T-cell (primary cell): ENCODE measurements at places on chromosomes 12 and 14.
A peak's percentile ranks its signal among the peaks of the same experiment; 100 is the strongest.

GRCh38 chr12:6426882-6427671, 17.7 kb upstream of the CD27 start:
- DNase-seq = peak; percentile 86

DNA sequence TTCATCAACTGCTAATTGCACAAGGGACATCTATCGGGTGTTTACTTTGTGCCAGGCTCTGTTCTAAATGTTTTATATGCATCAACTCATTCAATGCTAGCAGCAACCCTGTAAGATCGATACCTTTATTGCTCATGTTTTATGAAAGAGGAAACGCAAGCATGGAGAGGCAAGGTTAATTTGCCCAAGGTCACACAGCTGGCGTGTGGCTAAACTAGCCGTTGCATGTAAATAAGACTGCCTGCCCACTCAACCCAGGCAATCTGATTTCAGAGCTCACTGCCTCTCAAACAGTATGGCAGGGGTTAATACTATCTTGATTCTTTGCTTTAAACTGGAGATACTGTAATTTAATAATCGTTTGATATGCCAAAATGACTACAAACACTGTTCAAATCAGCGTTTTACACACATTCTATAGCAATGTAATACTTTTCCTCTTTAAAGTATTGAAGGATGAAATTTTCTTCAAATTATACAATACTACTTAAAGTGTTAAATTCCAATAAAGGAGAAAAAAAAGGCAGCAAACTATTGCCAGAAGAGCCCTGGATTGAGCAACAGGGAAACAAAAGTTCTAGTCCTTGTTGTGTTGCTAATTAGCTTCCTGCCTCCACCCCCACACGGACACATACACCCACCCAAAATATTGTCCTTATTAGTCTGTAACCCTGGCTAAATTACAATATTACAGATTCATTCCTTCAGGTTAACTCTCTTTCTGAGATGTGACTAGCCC, 39.1 kb upstream of the DHRS7 start:
- DNase-seq = no peak

GRCh38 chr12:54017027-54017788, 8.4 kb downstream of the HOXC8 start:
- DNase-seq = no peak

DNA sequence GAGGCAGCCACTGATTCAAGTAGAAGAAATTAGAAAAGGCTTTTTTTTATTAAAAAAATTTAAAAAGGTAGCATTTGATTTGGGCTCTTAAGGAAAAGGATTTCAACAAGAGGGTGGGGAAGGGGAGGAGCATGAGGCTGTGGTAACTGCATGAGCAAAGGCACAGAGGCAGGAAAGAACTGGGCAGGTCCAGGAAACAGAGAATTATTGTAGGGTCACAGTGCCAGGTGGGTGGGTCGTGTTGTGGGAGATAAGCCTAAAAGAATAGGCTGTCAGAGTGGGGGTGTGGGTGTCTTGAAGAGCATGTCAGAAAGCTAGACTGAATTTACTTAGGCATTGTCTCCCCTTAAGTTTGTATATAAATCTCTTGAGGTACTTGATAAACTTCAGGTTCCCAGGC, 7.8 kb downstream of the LIMA1 start:
- DNase-seq = no peak

DNA sequence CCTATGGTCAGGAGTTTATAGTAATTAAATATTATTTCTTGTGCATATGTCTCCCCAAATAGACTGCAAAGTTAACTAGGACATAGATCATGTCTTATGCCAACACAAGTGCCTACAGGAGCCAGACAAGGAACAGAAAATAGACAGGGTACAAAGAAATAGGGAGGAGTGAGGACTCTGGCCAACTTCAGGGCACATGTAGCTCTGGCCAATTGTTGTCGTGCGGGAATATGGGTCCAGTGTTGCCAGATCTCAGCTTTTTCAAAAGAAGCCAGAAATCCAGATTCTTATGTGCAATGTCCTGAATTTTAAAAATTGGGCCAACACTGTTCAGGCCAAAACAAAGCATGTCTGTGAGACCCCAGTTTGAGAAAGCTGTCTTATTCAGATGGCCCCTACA, 68.7 kb downstream of the RFX4 start:
- DNase-seq = no peak

DNA sequence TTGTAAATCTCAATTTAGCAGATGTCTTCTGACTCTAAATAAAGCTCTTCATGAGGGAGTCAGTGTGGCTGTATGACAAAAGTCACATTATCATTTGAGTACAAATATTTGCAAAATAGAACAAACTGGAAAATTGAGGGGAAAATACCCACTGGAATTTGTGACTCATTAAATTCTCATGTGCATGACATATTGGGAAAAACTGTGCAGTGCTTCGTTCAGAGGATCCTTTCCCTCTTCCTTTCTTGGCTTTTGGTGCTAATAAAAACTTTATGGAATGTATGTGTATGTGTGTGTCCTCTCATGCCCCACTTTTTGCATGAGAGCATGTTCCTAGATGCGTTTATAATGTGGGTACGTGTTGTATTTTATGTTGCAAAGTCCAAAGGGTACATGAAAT, 267.8 kb downstream of the KTN1 start:
- DNase-seq = no peak

DNA sequence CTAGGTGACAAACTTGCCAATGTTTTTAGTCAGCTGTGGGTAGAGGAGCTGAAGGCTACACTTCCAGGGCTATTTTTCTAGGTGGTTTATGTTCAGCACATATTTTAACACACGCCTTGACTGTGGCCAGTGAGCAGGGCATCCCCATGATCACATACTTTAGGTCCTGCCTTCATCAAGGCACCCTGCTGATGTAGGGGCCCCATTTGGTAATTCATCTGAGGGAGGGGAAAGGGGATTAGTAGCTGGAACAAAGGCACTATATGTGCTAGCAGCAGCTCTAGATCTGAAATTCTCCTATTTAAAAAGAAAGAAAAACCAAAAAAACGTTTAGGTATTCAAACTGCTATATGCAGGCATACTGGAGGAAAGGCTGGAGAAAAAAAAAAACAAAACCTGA, 14.5 kb downstream of the EGLN3 start:
- DNase-seq = no peak

DNA sequence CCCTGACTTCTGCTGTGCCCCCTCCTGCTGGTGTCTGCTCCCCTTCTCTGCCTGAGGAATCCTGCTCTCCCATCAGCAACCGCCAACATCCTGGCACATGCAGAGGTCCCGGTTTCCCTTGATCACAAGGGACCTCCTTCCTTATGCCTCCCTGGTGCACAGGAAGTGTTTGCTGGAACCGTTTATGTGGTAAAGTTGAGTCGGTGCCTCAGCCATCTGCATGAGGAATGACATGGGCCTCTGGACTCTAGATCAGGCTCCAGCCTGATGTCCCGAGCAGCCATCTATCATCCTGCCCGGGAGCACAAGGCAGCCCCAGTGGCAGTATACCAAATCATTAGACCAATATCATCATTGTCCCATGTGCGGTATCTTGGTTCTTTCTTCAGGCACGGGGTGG, 90.4 kb downstream of the BORCS5 start:
- no peak for DNase-seq

GRCh38 chr12:107586256-107586970, 99.2 kb upstream of the PWP1 start:
- DNase-seq = no peak

DNA sequence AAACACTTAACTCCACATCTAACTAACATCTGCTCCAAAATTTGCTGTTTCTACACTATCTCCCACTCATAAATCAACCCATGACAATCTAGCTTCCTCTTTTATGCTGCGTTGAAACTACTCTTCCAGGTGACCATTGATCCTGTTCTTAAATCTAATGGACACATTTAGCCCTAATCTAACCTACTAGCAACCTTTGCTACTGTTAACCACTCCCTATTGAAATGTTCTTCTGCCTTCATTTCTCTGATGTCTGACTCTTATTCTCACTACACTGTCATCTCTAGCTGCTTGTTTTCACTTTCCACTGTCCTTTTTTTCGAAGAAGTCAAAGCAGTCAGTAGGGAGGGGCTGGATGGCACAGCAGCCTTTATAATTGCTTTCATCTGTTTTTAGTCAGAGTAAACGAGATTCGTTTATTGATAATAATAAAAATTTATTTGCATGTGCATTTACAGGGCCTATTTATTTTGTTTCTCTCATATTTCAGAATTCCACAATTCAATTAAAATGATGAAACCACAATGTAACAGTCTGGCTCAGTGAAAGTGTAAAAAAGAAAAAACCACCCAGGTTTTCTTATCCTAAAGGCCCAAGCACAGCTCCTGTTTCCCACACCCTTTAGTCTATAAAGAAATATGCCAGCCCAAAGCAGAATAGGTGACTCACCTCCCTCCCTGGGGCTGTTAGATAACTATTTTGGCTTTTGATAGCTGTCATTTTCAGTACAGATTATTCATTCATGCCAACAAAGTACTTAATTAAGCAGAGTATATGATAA, 44.9 kb downstream of the ATP2B1 start:
- no peak for DNase-seq

DNA sequence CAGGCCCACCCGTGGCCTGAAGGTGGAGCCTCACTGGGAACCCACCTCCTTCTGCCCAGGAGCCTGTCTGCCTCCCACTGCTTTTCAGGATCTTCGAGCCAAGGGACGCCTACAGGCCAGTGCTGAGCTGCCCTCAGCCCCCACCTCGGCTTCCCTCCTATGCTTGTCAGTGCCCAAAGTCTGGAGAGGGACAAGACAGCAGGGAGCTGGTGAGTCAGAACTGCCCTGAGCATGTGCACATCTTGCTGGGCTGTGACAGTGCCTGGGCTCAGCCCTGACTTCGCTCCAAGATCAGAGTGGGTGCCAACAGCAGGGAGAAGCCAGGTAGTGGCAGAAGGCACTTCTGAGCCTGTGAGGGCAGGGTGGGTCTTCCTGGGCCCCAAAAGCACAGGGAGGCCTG, 286.8 kb downstream of the AEBP2 start:
- DNase-seq = no peak

DNA sequence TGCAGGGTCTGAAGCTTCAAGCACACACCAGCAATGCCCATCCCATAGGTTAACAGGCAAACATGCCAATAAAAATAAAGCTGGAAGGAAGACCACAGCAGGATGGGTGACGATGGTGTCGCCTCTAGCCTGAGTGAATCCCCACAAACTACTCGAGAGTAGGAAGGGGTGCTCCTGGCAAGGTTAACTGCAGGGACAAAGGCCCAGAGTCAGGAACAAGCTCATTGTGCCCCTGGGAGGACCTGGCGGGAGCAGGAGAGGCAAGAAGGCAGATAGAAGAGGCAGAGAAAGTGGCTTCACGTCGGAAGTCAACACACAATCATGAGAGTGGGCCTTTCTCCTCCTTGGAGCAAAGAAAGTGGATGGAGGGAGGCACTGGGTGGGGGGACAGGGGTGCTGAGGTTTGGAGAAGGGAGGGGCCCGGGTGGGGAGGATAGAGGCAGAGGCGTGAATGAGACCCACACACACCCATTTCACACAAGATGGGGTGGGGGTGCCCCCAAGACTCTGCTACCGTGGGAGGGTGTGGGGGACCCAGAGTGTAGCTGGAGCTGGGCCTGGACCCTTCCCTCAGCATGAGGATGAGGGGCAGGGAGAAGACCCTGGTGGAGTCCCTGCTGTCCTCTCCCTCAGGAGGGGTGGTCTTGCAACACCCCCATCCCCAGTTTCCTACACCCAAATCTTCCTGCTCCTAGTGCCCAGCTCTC, 43.1 kb downstream of the DIO3 start:
- no peak for DNase-seq

DNA sequence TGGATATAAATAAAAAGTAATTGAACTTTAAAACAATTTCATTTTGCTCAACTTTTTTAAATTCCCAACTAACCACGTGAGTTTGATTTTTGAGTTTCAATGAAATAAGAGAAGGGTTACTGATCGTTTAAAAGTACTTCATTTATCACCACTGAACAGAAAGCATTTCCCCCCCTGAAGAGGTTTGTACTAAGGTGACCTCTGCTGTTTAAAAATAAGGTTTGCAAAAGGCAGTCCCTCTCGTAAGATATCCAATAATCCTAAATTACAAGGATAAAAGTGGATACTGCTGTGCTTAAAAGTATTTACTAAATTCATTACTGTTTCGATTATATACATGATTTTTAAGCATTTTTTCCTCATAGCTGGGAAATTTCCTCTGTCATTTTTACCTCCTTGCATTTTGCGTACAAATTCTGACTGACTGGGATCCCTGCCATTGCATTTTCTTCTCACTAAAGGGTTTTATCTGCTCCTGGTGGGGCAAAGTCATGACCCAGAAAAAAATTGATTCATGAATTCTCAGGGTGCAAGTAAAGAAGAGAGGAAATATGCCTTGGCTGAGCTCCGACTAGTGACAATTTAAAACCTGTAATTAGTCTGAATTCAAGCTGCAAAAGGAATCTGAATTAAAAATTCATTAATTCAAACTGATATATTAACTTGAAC, 463.8 kb downstream of the PRKD1 start:
- DNase-seq = no peak

DNA sequence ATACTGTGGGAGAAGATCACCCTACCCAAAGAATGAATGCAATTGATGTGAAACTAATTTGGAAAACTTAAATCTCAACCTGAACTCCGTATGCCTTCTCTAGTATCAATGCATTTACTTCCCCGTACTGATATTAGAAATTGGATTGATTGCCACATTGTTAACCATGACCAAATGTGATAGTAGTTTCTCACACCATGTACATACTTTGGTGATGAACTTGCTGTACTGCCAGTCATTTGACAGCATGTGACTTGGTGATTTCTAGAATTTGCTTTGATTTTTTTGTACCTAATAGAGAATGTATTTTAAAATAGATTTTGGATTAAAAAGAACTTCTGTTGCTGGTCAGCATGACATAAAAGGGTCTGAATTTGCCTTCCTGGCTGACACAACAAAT, 579.8 kb upstream of the TMEM132C start:
- DNase-seq = no peak
